NCI-H1694 treated with DMSO at 0.1 percent for 48 hours (cell line): ENCODE measurements at places on chromosomes 11 and 22.

DNA sequence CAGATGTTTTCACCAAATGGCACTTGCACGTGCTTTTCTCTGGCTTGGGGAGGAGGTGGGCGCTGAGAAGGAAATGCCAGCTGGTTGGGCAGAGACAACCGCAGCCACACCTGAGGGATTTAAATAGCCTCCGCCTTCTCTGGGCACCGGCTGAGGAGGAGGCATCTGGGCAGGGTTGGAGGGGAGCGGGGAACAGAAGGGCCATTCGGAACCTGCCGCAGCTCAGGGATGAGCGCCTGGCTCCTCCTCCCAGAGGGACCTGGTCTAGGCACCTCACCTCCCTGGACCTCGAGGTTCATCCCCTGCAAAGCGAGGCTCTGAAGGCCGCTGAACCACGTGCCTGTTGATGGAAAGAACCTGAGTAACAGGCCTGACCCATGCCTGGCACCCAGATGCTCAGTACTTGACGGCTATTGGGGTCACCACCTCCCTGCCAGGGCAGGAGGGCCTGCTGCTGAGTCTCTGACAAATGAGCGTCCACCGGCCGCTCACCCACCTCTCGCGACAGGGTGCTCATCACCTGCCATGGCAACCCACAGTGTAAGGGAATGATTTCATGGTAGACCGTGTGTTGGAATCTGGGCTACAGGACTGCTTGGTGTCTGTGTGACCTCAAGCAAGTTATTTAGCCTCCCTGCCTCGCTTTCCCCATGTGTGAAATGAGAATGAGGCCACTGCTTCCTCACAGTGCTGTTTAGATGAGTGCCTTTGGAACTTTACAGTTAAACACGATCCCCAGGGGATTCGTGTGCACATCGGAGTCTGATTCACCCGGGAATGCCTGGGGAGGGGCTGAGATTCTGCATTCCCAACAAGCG is 2.0 kb upstream of the KDELR3 start:
- DNase-seq, result no peak

- DNase-seq, result no peak
Measured at GRCh38 chr22:36930041-36930935, 16.9 kb downstream of the CSF2RB start.

DNA sequence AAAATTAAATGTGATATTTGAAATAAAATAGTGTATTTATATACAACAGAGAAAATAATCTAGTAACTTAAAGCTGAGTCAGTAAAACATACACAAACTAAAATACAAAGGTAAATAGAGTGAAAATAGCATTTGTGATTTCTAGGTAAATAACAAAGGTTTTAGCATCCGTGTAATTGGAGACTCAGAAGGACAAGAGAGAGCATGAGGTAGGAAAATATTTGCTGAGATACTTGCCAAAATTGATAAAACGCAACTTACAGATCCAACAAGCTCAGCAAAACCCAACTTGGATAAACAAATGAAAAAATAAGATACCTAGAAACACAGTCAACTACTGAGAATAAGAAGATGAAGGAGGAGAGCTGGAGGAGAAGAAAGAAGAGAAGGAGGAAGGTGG is 634.7 kb upstream of the CCDC179 start:
- DNase-seq, result no peak

DNA sequence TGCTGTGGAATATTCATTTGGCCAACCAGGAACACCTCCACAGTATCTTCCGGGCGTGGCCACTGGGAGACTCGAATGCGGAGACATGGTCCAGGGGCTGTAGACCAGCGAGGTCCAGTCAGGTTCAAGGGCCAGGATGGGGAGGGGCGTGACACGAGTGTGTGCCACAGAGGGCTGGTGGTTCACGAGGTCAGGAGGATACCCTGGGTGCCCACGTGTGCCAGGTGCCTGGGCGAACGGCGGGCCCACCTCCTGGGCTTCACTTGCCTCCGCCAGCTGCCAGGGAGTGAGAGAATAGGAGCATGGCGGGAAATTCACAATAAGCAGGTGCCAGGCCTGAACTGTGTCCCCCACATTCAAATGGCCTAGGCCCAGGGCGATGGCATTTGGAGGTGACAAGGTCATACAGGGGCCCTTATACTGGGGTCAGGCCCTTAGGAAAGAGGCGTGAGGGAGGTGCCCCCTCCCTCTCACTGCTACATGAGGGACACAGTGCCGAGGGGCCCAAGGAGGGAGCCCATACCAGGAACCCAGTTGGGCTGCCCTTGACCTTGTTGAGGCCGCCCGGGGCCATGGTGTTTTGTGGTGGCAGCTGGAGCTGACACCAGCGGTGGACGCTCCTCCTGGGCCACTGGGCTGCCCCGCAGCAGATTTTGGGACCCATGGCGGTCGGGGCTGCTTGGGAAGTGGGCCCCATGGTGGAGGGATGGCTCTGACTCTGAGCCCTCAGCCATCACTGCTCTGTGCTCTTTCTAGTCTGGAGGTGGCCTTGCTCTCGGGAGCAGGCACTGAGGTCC is 1268.9 kb downstream of the BRD1 start:
- DNase-seq, result no peak

DNA sequence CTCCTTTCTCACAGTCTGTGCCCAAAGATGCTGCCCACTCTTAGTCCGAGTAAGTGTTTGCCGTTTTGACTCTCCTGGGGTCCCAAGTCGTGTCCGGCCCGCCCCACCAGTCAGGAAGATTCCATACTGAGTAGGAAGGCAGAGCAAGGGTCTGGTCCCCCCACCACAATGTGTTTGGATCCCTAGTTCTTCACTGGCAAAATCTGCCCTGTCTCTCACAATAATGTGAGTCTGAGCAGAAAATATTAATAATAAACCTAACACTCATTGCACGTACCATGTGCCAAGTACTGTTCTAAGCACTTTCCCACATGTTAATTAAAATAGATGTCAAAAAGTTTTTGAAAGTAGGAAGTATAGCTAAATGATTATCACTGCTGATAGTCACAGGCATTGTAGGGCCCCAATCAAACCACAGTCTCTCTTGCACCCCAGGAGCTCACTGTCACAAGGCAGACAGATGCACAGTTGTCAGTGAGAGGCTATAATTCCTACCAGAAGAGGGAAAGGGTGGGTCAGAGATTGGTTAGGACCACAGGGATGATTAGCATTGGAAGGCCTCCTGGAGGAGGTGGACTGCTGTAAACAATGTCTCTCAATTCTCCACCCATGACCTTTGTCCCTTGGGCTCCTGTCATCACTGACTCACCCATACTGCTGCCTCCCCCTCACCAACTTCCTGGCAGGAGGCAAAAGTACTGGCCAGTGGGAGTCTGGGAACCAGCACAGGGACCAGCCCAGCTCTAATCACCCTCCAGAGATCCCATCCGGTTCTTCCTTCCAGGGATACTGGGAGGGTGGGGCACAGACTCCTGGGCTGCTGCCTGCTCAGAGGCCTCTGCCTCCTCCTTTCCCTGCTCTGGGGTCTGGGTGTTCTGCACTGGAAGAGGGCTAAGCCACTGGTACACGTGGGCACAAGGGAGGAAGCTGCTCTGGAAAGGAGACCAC is 1.0 kb upstream of the POLD4 start:
- no peak for DNase-seq

GRCh38 chr11:132045107-132045506 is 674.7 kb downstream of the NTM start:
- no peak for DNase-seq

GRCh38 chr11:86977441-86978050 is 22.4 kb upstream of the FZD4 start:
- no peak for DNase-seq

DNA sequence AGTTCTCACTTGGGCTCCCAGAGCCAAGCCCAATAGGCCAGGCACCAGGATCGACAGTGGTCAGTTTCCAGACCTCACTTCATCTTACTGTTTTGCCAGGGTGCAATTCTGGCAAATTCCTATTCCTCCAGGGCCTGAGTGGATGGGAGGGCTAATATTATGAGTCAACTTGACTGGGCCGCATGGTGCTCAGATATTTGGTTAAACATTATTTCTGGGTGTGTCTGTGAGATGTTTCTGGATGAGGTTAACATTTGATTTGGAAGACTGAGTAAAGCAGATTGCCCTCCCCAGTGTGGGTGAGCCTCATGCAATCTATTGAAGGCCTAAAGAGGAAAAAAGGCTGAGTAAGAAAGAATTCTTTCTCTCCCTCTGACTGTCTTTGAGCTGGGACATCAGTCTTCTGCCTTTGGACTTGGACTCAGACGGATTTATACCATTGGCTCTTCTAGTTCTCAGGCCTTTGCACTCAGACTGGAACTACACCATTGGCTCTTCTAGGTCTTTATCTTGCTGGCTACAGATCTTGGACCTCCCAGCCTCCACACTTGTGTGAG is 132.9 kb upstream of the ZBED5 start:
- no peak for DNase-seq

GRCh38 chr11:73085189-73085875 is 56.8 kb downstream of the FCHSD2 start:
- no peak for DNase-seq

DNA sequence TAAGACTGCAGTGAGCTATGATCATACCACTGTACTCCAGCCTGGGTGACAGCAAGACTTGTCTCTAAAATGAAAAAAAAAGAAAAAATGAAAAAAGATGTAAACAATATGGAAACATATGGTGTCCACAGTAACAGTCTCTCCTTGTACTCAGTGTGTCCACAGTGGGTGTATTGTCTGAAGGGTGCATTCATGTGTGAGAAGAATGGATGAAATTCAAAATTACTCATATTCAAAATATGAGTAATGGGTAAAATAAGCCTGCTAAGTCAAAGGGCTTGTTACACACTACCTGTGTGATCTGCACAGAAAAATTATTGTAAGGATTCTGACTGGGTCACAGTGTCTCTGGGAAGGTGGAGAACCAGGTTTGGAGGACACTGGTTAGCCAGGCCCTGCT is 26.9 kb downstream of the PPFIA1 start:
- DNase-seq, result no peak

DNA sequence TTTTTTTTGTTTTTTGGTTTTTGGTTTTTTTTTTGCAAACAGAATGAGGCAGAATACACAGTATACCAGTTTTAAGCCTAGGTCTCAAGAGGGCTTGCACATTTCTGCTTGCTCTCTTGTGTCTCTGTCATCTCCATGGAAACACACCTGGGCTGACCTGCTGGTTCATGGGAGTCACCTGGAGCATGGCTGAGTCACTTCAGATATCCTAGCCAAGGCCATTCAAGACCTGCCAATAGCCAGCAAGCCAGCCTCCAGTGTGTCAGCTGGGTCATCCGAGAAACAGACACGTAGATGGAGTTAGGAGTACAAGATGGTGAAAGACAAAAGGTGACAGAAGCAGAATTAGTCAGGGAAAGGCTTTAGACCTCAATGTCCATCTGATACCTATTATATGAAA is 124.2 kb upstream of the SEZ6L start:
- no peak for DNase-seq

DNA sequence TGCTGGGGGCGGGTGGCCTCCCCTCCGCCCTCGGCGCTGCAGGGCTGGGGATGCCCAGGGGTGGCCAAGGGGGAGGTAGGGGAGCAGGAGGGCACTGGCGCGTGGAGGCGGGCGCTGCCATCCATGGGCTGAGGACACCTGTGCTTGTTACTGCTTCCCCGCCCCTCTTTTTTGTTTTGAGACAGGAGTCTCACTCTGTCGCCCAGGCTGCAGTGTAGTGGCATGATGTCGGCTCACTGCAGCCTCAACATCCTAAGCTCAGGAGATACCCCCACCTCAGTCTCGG is 683 bp upstream of the FADS3 start:
- DNase-seq, result no peak

DNA sequence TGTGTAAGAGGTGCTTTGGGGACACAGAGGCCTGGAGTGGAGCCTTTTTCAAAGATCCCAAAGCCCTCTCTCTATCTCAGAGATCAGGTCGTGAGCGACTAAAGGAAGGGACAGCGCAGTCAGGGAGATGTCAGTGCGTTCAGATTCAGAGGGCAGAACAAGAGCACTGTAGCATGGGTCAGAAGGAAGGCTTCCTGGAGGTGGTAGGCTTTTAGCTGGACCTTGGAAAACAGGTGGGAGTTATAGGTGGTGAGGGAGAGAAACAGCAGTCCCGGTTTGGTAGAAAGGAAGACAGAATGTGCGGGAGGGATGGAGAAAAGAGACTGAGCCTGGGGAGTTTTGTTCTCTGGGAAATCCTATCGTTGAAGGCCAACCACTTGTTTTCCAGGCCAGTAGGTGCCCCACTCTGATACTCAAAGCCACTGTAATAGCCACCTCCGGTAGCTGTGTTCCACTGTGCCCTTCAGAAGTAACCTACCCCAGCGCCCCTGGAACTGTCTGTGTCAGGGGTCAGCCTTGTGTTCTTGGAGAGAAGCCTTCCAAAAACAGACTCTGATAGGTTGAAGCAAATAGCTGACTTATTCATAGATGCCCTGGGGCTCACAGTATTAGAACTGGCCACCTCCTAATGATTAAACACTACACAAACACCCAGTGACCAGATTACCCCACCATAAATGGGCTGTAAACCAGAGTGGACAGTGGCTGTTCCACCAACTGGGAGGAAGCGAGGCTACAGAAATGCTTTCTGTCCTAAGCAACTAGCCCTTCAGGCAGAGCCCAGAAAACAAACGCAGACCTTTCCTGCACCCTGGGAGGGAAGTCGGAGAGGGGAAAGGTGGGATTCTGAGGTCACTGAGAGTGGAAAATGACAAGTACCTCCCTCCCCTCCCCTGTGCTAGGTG is 157.7 kb downstream of the DBX1 start:
- no peak for DNase-seq

DNA sequence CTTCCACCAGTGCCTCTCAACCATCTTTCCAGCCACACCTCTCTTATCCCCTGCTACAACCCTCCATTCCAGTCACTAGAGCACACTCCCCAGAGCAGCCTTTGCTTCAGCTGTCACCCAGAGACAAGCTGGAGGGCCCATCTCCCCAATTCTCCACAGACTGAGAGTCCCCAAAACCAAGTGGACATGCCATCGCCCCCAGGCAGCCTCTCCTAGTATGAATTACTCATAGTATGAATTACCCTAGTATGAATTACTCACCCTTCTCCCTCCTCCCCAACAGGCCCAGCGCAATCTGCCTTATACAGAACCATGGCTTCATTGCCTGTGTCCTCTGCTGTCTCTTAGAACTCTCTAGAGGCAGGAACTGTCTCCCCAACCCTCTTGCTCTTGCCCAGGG is 24.8 kb downstream of the MYH9 start:
- no peak for DNase-seq

DNA sequence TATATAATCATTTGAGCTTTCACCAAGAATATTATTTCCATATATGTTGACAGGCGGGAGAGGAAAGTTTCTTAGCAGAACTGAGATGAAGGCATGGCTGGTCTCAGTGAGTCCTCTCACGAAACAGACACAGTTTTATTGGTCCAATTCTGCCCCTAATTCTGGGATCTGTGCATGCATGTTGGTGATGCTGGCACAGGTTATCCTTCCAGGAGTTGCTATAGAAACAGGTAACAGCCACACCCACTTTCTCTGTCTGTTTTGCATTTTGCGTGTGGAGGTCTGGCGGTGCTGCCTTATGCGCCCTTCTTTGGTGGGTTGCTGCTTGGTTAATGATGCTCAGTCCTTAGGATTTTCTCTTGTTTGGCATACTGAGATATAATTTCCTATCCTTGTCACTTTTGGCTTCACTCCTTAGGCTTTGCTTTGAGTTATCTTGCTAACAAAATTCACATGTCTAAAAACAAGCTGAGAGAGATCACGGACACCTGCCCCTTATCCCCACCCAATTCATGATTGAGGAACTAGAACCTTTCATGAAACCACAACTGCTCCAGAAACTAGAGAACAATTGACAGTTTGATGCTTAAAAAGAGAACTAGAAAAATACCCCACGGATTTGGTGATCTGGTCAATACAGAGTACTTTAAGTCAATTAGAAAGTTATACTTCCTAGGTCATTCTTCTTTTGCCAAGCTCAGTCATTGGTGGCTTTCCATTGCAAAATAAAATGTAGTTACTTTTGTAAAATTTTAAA is 189.3 kb downstream of the FAT3 start:
- DNase-seq, result no peak

GRCh38 chr22:26050079-26050478 is 119.2 kb upstream of the SEZ6L start:
- DNase-seq, result no peak
